ENCODE measurements at places on chromosomes 3 and 15. TPM values are rescaled to one million over a fixed set of nuclear protein-coding genes. Genes with fewer than 3 reads are reported as not detected.

TUBGCP5 gene
- total RNA-seq, result 12.3 TPM

FRMD4B gene
- 12.1 TPM for total RNA-seq

PRSS50 gene
- total RNA-seq, result not detected

CHRNA5 gene
- total RNA-seq, result 1.1 TPM

DNA sequence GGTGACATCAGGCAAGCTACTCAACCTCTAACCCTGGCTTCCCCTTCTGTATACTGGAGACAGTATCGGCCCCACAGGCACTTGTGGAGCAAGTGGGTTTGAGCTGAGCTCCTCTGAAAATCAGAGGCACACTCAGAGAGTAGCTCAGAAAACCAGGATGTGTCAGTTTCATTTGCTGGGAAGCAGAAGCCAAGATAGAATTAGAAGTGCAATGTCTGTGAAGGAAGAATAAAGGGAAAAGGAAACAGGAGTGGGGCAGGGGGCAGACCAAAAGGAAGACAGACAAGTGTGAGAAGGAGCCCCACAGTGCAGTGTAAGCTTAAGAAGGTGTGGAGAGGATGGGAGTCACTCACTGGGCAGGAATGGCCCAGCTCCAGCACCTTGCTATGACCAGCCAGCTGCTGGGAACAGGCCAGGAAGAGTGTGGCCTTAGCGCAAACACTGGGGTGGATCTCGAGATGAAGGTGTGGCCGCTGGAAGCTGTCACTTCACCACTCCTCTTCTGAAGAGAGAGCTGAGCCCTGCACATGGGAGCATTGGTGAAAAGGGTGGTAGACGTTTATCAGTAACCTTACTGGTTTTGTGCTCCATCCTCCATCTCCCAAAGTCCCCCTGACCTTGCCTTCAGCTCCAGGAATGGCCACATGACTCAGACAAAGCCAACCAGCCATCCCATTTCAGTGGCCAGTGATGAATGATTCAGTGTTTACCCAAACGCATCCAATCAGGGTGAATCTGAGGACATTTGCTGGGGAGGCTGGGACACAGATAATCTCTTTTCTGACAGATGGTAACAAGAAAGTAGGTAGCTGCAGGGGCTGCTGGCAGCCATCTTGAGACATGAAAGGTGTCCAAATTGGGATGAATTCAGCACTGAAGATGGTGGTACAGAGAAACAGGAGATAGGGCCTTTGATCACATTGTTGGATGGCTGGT, 108.4 kb downstream of the SHQ1 start:
- no peak for DNase-seq

GRCh38 chr15:25186411-25186810, 231.6 kb downstream of the SNRPN start:
- no peak for DNase-seq

GRCh38 chr15:76310475-76311099, 682 bp downstream of the ETFA start:
- DNase-seq, result peak; percentile 16

DNA sequence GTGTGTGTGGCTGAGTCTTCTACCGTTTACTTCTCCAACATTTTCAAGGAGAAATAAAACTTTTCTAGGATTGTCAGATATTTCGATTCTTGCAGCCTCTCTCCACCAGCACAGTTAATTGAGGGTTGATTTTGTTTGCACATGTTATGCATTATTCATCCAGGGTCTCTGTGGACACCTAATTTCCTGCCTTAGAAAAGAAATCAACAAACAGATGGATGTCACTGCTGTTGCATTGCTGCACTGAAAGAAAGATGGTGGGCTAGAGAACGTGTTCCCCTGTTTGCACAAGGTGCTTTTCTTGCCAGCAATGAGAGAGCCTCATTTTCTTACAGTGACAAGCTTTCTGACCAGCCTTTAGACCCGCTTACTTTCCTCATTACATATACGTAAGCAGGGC, 150.0 kb downstream of the CLSTN2 start:
- no peak for DNase-seq

GRCh38 chr15:92690395-92690794, 34.8 kb upstream of the FAM174B start:
- no peak for DNase-seq

GRCh38 chr15:69665641-69666111, 213.1 kb downstream of the RPLP1 start:
- DNase-seq, result no peak

DNA sequence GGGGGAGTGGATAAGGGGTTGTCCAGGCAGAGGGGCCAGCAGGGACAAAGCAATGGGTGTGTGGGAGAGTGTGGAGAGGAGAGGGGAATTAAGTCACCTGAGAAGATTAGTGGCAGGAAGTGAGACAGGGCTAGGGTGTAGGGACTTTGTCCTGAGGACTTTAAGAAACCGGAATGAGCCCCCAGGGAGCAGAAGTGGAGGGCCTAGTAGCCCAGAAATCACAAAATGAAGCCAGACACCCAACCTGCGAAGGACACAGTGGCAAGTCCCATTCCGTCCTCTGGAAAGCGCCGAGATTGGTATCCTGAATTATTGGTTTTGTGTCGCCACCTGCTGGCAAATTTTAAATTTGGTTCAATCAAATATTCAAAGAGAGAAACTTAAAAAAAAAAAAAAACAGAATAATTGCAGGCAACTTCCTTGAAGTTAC, 78.0 kb upstream of the SLC25A36 start:
- peak; percentile 73 for DNase-seq

DNA sequence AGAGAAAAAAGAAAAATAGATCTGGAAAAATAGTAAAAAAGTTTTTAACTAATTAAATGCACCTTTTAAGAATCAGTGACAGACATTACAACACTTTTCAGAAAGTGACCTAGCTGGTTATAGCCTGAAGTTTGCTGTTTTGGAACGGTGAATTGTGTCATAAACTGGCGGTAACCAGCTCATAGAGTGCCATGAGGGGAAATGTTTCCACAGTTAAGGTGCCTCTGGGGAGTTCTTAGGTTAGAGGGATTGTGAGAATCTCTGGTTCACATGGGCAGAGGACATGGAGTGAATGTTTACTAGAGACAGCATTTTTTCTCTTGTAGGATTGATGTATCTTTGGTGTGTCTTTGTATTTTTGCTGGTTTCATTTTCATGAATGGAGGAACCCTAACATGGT, 2.8 kb downstream of the TBC1D23 start:
- no peak for DNase-seq

DNA sequence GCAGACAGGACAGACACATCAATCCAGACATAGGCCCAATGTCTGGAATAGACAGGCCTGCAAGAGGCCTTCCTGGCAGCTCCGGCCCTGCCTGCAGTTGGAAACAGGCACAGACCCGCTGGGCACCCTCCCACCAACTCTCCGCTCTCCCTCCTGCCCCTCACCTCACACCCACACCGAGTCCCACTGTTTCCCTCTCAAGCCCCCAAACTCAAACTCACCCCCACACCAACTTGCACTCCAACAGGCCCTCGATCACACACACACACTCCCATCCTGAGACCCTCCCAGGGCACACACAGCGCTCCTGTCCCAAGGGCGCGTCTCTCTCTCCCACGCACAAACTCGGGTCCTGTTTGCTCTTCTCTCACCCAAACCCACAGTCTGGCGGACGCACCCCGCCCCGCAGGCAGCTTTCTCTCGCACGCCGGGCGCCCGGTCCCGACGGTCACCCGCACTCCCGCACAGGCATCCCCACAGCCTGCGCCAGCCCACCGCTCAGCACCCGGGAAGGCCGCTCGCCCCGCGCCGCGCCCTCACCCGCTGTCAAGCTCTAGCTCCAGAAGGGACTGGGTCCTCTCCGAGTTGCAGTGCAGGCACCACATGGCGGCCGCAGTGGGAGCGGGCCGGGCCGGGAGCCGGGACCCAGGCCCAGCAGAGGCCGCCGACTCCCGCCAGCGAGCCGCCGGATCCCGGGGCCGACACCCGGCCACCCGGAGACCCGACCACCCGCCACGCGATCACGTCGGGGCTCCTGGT, 106.2 kb downstream of the IQSEC1 start:
- peak; percentile 27 for DNase-seq

DNA sequence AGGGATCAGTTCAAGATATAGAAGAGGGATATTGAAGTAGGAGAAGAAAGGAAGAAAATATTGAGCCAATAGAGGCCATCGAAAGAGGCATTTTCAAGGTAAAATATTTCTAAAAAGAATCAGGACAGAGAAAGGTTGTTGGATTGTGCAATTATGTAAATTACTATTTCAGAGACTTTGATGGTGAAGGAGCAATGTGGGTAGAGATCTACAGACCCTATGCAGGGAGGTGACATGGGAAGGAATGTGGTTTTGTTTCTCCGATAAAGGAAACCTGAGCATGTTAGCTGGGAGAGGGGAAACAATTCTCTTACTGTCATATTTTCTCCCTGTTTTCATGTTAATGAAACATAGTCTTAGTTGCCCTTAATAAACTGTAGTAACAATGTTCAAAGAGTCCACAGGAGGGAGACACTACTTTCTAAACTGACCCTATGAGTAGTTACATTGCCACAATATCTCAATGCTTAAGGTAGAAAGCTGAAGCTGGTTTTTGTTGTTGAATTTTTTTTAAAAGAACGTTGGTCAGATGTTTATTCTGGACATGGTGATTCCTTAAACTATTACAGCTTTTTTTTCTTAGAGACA, 133.3 kb downstream of the GRM7 start:
- DNase-seq, result no peak

DNA sequence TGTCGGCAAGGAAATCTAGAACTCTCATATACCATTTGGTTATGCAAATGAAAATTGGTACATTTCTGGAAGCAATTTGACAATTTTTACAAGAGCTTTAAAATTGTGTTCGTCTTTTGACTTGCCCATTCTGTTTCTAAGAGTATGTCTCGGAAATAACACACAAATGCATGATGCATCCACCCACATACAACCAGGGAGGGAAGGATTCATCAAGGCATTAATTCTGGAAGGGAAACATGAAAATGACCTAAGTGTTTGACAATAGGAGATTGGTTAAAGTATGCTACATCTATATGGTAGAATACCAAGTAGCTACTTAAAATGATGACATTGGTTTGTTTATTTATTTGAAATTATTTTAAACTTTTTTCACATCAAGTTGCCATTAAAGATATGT, 58.6 kb downstream of the PIAS1 start:
- DNase-seq, result no peak

DNA sequence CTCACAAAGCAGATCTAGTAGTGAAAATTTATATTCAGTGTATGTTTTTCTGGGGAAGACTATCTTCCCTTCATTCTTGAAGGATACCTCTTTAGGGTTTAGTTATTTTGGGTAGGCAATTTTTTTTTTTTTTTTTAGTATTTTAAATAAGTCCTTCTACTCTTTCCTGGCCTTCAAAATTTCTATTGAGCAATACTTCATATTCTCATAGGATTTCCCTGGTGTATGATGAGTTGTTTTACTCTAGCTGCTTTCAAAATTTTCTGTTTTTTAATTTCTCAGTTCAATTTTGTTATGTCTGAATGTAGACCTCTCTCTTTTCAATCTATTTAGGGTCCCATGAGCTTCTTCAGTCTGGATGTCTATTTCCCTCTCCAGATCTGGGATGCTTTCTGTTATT, 74.3 kb upstream of the PLSCR4 start:
- no peak for DNase-seq

DNA sequence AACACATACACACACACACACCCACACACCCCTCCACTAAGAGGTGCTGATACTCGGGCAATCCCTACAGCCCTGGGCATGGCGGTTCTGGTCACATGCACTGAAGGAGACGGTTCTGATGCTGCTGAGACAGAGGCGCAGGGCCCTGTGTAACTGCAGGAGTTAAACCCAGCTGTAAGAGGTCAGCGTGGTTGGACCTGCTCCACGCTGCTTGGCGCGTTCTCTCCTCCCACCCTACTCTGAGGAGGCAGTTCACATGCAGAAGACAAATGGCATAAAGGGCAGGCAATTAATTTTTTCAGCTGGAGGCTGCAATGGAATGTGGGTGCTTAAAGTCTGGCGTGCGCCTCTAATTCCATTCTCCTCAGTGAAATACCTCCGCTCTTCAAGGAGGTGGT, 35.2 kb downstream of the GRK7 start:
- no peak for DNase-seq

DNA sequence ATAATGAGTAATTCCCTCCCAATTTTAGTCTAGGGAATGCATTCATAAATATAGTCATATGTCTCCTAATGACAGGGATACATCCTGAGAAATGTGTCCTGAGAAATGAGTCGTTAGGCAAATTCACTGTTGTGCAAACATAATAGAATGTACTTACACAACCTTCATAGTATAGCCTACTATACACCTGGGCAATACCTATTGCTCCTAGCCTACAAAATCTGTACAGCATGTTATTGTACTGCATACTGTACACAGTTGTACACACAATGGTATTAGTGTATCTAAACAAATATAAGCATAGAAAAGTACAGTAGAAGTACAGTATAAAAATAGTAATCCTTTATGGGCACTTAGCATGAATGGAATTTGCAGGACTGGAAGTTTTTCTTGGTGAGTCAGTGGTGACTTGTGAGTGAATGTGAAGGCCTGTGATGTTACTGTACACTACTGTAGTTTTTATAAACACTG, 6.6 kb downstream of the DTWD1 start:
- DNase-seq, result no peak

GRCh38 chr3:146431240-146431639, 38.1 kb downstream of the PLSCR2 start:
- no peak for DNase-seq
